ENCODE measurements at places on chromosomes 2 and 18.

DNA sequence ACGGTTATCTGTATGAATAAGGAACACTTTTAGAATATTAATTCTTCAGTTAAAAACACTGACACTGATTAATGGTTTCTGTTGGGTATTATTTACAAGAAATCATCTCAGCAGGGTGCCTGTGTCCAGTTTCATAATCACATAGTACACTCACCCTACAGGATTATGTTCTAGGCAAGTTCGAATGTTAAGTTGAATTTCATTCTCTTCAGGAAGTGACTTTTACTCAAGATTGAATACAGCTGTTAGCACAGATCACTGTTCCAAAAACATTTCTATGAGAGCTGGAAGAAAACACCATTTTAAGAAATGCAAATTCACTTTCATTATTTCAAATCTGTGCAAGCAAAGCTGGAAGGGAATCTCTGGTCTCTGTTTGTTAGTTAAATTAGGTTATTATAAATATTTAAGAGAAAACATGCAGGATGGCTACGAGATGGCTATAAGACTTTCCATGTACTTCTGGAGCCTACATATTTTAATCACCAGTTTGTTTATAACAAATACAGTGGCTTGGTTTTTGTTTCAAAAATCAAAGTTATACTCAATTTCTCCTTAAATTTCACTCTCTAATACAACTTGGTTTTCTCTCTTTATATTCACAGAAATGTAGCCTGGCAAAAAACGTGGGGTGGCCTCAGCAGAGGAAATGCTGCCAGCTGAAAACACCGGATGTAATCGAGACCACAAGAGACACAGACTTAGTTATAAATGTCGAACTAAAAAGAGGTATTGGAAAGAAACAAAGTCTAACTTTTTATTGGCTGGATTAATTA lies 65.8 kb downstream of the RBMS1 start:
- DNase-seq: no peak

- no peak for DNase-seq
Measured at GRCh38 chr2:198004921-198005829, 200.8 kb downstream of the PLCL1 start.

GRCh38 chr2:217258170-217258569 lies 398.3 kb upstream of the TNP1 start:
- DNase-seq: no peak

GRCh38 chr2:84613082-84613481 lies 96.8 kb downstream of the DNAH6 start:
- DNase-seq: no peak

- no peak for DNase-seq
Measured at GRCh38 chr2:170579511-170579910, 135.6 kb upstream of the SP5 start.

- DNase-seq: no peak
Measured at GRCh38 chr2:241091734-241092445, 10.2 kb downstream of the MTERF4 start.

GRCh38 chr2:190979906-190980629 lies 33.9 kb downstream of the STAT1 start:
- DNase-seq: no peak

- no peak for DNase-seq
Measured at GRCh38 chr2:133532919-133533318, 35.3 kb downstream of the NCKAP5 start.

DNA sequence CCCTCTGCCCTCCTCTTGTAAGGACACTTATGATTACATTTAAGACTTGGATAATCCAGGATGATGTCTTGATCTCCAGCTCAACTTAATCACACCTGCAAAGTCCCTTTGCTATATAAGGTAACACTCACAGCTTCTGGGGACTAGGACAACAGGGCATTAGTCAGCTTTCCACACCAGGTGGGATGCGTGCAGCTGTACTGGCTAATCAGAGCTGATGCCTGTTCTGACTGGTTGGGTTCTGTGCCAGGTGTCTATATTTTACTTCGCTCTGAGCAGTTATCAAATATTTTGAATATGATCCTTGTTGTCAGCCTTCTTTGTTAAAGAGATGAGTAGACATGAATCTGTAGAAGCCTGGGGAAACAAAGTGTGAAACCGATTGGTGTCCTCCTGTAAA lies 115.5 kb upstream of the ATP8B1 start:
- DNase-seq: no peak

GRCh38 chr18:63109802-63110201 lies 209.8 kb downstream of the BCL2 start:
- no peak for DNase-seq

DNA sequence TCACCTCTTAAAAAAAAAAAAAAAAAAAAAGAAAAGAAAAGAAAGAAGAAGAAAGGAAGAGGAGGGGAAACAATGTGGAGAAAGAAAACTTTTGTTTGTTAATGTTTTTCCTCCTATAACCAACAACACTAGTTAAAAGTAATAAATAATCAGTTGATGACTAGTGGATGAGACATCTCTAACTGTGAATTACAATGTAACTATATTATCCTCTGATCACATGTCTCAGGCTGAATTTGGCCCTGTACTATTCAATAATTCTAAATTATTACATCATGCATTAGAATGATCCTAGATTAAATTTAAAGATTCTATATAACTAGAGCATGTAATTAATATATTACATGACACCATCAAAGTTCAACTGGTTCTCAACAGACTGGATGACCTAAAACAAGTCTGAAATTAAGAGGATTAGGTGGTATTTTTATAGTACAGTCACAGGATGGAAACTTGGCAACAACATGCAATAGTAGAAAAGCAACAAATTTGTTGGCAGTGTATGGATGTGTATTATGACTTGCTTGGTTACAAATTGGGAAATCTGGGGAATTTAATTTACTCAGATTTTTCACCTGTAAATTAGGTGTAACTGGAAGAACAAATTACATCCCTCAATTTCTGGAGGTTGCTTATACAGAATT lies 269.3 kb upstream of the SETBP1 start:
- DNase-seq: no peak

- DNase-seq: no peak
Measured at GRCh38 chr2:25881764-25882163, 3.5 kb upstream of the ASXL2 start.

DNA sequence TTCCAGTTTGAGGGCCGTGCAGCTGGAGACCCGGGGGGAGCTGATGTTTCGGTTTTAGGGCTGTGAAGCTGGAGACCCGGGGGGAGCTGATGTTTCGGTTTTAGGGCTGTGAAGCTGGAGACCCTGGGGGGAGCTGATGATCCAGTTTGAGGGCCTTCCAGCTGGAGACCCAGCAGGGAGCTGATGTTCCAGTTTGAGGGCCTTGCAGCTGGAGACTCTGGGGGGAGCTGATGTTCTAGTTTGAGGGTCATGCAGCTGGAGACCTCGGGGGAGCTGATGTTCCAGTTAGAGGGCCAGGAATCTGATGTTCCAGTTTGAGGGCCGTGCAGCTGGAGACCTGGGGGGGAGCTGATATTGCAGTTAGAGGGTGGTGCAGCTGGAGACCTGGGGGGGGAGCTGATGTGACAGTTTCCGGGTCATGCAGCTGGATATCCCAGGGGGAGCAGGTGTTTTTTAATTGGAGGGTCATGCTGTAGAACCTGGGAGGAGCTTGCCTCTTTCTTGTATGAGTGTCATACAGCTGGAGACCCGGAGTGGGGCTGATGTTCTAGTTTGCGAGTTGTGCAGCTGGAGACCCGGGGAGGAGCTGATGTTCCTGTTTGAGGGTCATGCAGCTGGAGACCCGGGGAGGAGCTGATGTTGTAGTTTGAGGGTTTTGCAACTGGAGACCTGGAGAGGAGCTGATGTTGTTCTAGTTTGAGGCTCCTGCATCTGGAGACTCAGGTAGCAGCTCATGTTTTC lies 153.2 kb downstream of the RTP5 start:
- DNase-seq: no peak

DNA sequence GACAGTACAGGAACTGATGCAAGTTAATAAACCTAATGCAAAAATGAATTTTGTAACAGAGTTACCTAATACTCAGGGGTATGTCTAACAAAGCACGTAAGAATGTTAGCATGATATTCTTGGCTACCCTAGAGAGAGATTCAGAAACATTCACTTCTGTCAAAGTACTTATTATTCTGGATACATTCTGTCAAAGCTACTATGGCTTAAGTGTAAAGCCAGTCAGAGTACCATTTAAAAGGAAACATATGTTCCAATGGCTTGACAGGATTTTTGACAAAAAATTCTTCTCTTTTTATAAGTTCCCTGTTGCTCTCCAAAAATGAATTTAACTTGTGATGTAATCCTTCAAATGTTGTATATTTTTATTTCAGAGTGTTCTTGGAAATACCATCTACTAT lies 85.5 kb downstream of the PIGN start:
- no peak for DNase-seq

GRCh38 chr2:85935746-85936208 lies 47.0 kb upstream of the ST3GAL5 start:
- DNase-seq: peak; percentile 74

DNA sequence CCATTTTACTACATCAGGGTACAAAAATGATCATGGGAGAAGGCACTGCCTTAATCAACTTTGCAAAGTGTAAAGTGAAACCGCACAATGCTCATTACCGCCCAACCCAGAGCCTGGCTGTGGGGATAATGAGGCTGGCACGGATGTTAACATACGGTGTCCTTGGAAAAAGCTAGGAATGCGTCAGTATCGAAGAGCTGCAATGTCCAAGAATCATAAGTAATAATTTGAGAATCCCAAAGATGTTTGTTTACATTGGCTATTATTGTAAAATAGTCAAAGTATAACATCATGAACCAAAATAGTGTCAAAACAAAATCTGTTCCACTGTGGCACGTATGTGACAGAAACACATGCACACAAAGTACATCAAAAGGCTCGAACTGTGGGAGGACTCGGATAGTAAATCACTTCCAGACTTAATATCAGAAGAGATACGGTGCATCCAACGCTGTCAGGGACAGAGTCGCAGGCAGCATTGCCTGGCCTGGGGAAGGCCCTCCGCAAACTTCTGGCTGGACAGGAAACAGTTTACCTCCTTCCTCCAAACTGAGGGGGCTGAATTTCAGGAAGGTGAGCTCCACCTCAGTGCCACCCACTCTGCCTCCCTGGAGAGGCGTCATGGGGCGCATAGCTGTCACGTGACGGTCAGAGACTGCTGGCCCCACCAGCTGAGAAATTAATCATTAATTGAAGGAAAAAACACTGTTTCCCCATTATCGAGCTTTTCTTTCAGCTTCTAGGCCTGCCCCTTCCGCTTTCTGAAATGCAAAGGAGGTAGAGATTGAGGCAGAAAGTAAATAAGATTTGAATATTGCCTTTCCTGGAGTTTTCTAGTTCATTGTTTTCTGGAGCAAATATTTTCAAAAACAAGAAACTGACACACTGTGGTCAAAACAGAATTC lies 1.8 kb upstream of the ID2 start:
- peak; percentile 84 for DNase-seq

- no peak for DNase-seq
Measured at GRCh38 chr2:10370390-10370789, 67.7 kb downstream of the HPCAL1 start.

- no peak for DNase-seq
Measured at GRCh38 chr2:68548396-68548795, 81.0 kb downstream of the APLF start.

GRCh38 chr2:35199298-35199697 lies 1156.3 kb upstream of the CRIM1 start:
- DNase-seq: no peak

DNA sequence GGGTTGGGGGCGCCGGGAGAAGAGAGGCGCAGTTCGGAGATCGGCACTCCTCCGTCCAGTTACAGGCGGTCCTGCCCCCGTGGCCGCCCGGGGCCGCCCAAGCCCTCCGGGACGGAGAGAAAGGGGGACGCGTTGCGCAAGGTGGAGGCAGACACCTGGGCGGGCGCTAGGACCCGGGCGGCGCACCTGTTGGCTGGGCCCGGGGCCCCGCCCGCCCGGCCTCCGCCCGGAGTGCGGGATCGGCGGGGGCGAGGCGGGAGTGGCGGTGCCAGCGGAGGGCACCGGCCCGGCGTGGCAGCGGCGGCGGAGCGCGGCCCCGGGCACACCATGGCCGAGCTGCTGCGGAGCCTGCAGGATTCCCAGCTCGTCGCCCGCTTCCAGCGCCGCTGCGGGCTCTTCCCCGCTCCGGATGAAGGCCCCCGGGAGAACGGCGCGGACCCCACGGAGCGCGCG lies at the start of gene SGPP2:
Gene SGPP2 (plus strand): TSS at position 268 of the 453 bp plus-strand sequence. CDS start 60 bp downstream, at position 328.
- no peak for DNase-seq

- DNase-seq: no peak
Measured at GRCh38 chr2:237696461-237696860, 69.1 kb downstream of the LRRFIP1 start.

GRCh38 chr18:6414723-6415417 lies at the start of gene L3MBTL4:
L3MBTL4 (minus strand) TSS chr18:6414911; CDS start chr18:6311625, 103,286 bp downstream.
- DNase-seq: no peak

GRCh38 chr2:26521054-26521912 lies 43.4 kb upstream of the OTOF start:
- DNase-seq: no peak

DNA sequence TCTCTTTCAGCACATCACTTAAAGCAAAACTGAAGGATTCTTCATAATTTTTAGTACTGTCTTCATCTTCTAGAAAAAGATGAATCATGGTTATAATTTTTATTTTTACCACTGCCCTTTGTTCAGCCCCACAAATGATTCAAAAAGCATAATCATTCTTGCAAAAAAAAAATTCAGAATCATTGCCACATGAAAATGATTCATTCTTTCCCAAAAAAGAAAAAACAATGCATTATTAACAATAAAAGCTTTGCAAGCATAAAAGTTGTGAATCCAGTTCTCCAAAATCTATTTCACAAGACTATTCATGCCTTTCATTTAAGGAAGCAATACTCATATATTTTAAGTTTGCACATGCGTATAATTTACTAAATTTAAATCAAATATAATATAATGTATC lies 204.8 kb downstream of the RBM43 start:
- no peak for DNase-seq

- peak; percentile 25 for DNase-seq
Measured at GRCh38 chr2:138956116-138956515, 175.9 kb upstream of the NXPH2 start.

DNA sequence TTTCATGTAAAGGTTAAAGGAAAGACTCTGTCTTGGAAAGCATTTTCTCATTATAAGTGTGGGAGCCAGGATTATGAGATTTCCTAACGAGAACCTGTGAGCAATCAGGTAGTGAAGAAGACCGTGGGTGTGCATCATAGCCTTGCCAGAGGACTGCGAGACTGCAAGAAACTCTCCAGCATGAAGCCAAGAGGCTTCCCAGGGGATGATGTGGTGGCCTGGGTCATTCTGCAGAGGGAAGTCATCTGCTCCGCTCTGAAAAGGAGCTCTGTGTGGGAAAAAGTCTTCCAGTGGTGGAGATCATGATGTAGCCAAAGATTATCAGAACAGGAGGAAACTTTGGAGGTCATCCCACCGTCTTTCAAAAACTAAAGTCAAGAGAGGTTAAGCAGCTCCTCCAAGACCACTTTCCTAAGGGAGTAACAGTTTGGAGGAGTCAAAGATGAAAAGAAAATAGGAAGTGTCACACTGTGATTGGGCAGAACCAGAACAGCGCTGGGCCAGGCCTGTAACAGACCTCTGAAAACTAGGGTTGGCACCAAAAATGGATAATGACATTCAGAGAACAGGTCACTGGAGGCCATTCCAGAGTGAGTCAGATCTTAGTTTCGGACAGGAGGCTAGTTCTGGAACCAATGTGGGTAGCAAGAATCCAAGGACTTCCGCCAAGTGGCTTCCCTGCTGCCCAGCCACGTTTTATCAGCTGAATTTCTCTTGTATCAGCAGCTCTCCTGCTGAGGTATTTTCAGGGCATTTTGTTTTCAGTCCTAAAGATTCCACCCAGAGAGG lies 113.0 kb downstream of the LRATD1 start:
- no peak for DNase-seq

GRCh38 chr2:184186436-184186835 lies 411.9 kb upstream of the ZNF804A start:
- no peak for DNase-seq

GRCh38 chr18:54140641-54141040 lies 83.8 kb downstream of the MBD2 start:
- no peak for DNase-seq
